ENCODE measurements at places on chromosomes 1 and 21.

- no peak for DNase-seq
These were observed 16.6 kb upstream of the ADAM30 start for GRCh38 chr1:119912963-119913362.

GRCh38 chr1:208251015-208251414, 6.8 kb upstream of the PLXNA2 start:
- DNase-seq, result no peak

DNA sequence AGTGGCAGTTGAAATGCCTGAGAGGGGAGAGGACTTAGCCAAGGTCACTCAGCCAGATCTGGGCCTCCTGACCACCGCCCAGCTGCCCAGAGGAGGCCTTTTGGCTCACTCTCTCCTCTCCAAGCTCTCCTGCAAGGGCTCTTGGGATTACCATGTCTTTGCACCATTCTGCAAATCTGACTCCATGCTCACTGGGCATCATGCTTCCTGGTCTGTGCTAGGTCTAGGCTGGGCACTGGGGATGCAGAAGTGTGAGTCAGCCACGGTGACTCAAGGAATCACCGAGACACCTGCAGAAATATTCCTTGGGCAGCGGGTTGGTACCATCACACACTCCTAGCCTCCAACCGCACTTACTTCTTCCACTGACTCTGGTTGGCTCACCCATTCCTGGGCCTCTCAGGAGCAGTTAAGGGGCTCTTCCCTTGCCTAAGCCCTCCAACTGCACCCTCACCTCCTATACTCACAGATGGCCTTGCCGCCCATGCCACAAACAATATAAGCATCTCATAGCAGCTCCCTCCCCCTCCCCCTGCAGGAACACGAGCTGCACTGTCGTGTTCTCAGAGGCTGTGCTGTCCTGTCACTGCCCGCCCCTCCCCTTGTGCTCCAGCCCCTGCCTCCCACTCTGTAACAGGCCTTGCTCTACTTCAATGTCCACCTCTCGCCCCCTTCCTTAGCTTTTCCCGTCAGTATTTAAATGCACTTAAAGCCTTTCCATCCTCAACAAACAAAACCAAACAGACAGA, 34.8 kb downstream of the CDCP2 start:
- no peak for DNase-seq

GRCh38 chr1:24364975-24365678, 46.0 kb downstream of the GRHL3 start:
- no peak for DNase-seq

DNA sequence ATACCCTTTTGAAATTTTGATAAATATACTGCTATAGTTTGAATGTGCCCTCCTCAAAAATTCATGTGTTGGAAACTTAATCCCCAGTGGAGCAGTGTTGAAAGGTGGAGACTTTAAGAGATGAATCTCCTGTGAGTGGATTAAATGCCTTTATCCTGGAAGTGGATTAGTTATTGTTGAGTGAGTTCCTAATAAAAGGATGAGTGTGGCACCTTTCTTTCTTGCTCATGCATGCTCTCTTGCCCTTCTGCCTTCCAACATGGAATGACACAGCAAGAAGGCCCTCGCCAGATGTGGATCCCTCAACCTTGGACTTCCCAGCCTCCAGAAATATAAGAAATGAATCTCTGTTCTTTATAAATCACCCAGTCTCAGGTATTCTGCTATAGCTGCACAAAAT, 51.8 kb downstream of the CD160 start:
- no peak for DNase-seq

- DNase-seq, result peak; percentile 91
These were observed 48.5 kb upstream of the ECE1 start for GRCh38 chr1:21338573-21339355.

DNA sequence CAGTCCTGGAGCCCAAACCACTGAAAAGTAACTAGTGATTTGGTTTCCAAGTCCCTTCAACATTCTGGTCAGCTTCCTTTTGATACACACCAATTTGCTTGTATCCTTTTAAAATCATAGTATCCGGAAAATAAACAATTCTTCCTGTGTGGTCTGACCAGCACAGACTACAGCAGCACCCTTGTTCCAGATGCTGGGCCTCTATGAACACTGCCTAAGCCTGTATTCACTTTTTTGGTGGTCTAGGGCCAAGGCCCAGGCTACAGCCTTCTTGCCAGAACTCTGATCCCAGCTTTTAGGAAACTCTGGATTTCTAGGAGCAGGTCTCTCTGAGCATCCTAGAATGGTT, 801 bp upstream of the DDAH1 start:
- DNase-seq, result no peak
